Activated naive CD8-positive, alpha-beta T cell treated with anti-CD3 and anti-CD28 coated beads for 36 hours (primary cell): ENCODE measurements at places on chromosomes 7 and 10. TPM values are rescaled to one million over a fixed set of nuclear protein-coding genes. Genes with fewer than 3 reads are reported as not detected.

DNA sequence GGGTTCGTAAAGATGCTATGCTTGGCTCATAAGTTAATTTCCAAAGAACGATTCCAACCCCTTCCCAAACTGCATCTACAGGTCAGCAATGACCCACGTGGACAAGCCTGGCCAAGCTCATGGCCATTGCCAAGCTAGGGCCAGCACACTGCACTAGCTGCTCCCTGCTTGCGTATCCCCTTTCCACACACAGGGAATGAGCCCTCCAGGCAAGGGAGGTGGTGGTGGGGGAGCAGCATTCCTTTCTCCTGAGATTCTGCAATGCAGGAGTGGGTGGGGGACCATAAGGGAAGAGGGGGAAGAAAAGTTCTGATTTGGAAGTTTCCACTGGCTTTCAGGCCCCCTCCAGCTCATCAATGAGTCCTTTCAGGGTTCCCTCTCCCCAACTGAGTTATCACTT lies 56.0 kb downstream of the SH3PXD2A start:
- no peak for DNase-seq
- H3K4me1 ChIP-seq = peaks cover 12% of the 10 kb centered on the region
- no peak overlapping the region for H3K4me3 ChIP-seq
- H3K36me3 ChIP-seq = no peaks in the 10 kb centered on the region
- peaks cover 5% of the 10 kb centered on the region for H3K27me3 ChIP-seq

- no peaks in the 10 kb centered on the region for H3K36me3 ChIP-seq
- no peaks in the 10 kb centered on the region for H3K4me1 ChIP-seq
- no peak overlapping the region for H3K4me3 ChIP-seq
- H3K27ac ChIP-seq = no peak overlapping the region
Measured at GRCh38 chr7:12947465-12947864, 260.0 kb downstream of the ARL4A start.

DNA sequence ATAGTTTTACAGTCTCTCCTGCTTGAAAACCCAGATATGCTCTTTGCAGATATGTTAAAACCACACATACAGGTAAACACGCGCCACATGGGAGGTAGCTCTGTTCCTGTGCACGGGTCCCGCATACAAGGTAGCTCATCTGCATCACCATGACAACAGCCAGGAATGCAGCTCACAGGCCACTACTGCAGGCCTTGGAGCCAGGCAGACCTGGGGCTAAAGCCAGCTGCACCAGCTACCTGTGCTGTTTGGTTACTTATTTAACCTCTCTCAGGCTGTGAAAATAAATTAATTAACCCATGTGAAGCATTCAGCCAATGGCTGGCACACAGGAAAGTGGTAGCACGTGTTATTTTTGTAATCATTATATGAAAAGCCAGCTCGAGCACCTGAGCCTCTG lies 428.3 kb downstream of the TNS3 start:
- H3K27me3 ChIP-seq = peaks cover 12% of the 10 kb centered on the region
- H3K27ac ChIP-seq = no peak overlapping the region
- no peak overlapping the region for H3K4me3 ChIP-seq
- DNase-seq = no peak

DNA sequence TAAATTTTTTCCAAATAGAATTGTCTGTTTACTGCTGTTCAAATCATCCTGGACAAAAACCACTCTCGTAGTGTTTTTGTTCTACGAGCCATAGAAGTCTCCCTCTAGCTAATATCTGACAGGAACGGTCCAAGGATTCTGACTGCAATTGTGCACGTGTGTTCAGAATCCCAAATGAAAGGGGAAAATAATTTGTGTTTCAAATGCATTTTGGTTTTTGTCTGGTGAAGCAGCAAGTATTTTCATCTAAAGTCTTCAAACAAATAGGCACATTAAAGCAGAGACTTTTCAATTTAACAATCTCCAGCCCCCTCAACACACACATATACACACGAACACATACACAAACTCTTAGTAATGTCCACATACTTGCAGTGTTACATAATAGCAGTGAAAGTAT lies 475 bp downstream of the NEUROD6 start:
- H3K36me3 ChIP-seq = no peaks in the 10 kb centered on the region
- H3K4me1 ChIP-seq = no peaks in the 10 kb centered on the region
- H3K27me3 ChIP-seq = peaks cover 37% of the 10 kb centered on the region
- H3K4me3 ChIP-seq = no peak overlapping the region

- no peak overlapping the region for H3K4me3 ChIP-seq
- no peak overlapping the region for H3K27ac ChIP-seq
Measured at GRCh38 chr10:44308935-44309334, 76.0 kb downstream of the CXCL12 start.

CLRN3 gene
- total RNA-seq = not detected

TRIM50 gene
- not detected for total RNA-seq

OR6B1 gene
- total RNA-seq = not detected
